ENCODE measurements at places on chromosomes 12 and 14.
A peak's percentile ranks its signal among the peaks of the same experiment; 100 is the strongest.

DNA sequence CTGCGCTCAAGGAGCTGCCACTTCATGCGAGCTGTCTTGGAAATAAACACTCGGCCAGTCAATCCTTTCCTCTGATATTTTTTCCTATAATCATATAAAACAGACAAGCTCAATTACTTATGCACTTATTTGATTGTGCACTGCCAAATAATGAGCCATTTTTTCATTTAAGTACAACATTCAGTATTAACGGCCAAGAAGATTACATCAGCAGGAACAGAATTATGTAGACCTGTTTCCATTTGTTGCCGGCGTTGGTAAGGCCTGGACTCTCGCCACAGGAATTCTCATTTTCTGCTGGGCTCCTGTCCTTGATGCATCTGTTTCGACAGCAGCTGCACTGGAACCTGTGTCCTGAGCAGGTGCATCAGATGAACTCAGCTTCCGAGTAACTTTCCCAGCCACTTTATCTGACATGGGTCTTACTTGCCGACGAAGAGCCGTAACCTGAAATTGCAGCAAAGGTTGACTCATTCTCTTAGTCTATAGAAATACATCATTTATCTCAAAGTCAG, 110.2 kb downstream of the KIF21A start:
- DNase-seq = no peak

GRCh38 chr14:100155049-100155621, 4.3 kb downstream of the DEGS2 start:
- DNase-seq = peak; percentile 26

- DNase-seq = no peak
Observed at GRCh38 chr12:13504736-13505135, 308.2 kb downstream of the EMP1 start.

- peak; percentile 17 for DNase-seq
Observed at GRCh38 chr14:38199739-38200138, 8.0 kb upstream of the SSTR1 start.

- no peak for DNase-seq
Observed at GRCh38 chr12:128715485-128715884, 108.3 kb downstream of the SLC15A4 start.

DNA sequence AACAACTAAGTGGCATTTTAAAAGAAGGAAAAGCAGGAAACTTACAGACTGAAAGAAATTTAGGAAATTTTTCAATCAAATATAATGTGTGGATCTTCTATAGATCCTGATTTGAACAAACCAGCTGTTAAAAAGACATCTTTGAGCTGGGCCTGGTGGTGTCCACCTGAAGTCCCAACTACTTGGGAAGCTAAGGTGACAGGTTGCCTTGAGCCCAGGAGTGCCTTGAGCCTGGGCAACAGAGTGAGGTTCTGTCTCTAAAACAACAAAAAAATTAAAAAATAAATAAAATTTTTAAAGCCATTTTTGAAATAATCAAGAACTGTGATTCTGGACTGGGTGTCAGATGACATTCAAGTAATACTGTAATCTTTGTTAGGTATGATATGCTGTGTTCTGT, 7.0 kb downstream of the CKAP4 start:
- DNase-seq = no peak

DNA sequence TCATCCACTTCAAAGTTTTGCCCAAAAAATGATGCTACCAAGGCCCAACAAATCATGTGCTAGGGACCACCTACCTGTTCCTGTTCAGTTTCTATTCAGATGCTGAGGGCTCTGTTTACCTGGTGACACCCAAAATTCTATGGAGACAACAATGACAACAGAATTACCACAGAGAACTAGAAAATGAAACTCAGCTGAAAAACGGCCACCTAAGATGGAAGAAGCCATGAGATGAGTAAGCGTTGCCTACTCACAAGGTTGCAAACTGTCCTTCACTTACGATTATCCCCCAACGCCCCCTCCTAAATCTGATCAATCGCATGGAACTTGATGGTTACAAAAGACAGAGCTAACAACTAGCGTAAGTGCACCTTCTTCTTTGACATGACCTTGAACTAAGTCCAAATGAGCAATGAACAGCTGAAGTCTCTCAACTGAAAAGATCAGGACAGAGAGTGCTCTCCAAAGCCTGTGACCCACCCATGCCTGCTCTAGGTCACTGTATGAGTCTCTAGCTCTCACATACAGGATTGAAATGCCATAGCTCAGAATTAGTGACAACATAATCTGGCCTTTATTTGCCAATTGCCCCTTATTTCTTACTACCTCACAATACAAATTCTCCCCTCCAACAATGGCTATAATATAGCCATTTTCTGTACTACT, at the start of gene RNASE11:
TSS of gene RNASE11 (minus strand) at position 513 of the 666 bp plus-strand sequence.
- no peak for DNase-seq

DNA sequence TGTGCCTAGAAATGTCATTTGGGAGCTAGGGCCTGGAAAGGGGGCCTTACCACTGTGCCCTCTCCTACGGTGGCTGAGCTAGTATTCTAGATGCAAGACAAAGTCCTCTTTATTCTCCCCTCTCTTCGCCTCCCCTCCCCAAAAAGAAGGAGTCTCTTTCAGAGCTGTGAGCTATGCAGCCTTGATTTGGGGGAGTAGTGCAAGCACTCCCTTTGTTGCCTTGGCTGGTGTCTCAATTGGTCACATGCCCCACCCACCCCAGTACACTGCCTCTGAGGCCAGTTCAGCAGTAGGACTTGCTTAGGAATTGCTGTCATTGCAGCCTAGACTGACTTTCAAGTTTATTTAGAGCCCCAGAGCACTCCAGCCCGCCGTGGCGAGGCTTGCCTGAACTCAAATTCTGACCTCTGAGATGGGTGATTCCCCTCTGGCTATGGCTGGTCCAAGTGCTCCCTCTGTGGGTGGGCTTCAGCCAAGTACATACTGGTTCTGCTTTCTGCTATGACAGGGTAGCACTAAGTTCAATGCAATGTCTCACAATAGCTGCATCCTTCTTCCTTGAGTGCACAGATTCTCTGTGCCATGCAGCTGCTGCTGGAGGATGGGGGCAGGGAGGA, 37.0 kb upstream of the FBXO33 start:
- DNase-seq = peak; percentile 21

GRCh38 chr12:117053050-117053400, 46.2 kb downstream of the TESC start:
- no peak for DNase-seq

DNA sequence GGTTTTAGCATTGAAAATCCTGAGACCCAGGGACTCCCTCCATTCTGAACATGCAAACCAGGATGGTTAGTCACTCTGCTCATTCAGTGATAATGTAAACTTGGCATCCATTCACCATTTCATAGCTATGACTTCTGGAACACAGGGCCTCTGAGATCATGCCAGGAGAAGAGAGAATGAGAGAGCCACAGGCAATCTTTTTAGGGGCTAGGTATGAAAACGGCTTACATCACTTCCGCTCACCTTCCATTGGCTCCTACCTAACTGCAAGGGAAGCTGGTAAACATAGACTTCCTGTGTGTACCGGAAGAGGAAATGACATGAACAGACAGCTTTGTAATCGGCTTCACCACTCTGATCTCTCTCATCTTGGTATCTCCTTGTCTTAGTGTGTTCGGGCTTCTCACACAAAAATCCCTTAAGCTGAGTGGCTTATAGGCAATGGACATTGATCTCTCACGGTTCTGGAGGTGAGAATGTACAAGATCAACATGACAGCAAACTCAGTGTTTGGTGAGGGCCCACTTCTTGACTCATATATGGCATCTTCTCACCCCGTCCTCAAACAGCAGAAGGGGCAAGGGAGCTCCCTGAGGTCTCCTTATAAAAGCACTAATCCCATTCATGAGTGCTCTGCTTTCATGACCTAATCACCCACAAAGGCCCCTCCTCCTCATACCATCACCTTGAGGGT, 465.9 kb upstream of the TBX3 start:
- peak; percentile 82 for DNase-seq

GRCh38 chr14:65804439-65805112, 392.0 kb downstream of the FUT8 start:
- no peak for DNase-seq

GRCh38 chr12:51071663-51072062, 11.7 kb downstream of the CSRNP2 start:
- no peak for DNase-seq

- DNase-seq = no peak
Observed at GRCh38 chr12:110339184-110339952, 58.3 kb downstream of the ATP2A2 start.

GRCh38 chr14:101373690-101374295, 187.5 kb upstream of the DIO3 start:
- no peak for DNase-seq

DNA sequence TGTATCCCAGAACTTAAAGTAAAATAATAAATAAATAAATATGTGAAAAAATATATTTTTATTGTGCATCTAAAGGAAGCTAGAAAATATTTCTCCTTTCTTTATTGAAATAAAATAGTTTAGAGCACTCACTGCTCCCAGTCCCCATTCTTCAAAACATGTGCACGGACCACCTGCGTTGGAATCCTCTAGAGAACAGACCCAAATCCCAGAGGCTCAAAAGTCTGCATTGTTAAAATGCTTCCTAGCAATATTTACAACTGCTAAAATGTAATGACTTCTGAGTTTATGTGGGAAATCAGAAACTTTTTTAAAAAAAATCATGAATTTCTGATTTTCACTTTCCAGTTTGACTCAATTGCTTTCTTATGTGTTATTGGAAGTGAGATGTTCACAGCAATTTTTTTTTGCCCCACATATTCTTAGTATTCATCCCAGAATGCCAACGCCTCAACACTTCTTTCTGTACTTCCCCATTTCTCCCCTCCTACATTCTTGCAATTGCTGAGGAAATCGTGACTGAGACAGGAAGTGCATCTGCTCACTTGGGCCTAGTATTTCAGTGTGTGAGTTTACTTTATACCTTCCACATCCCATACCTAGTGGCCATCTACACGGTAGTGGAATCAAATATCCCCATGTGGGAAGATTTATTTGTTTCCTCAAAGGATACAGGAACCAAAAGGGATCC, 116.0 kb upstream of the FLRT2 start:
- peak; percentile 35 for DNase-seq

DNA sequence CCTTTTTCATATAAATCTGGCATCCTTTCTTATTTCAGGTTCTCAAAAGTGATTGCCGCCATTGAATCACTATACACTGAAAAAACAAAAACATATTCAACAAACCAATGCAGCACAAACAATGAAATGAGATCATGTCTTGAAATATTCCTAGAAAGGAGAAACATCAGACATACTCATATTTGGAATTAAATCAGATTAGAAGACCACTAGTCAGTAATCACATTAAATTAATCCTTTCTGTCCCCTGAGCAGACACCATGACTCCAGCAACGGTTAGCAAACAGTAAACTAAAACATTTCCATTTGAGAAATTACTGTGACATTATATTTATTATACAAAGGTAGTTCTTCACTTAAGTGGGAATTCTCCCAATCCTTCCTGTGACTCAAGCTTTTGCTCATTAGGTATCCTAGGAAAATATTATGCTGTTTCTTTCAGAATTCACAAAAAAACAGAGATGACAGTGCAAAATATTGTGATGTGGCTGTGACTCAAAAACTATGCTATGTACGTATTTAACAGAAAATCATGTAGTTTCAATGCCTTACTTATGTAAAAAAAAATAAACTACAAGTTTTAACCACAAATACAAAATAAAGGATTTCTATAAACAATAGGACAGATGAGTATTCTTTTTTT, 29.7 kb downstream of the CPNE8 start:
- DNase-seq = peak; percentile 22

- peak; percentile 48 for DNase-seq
Observed at GRCh38 chr12:65823513-65824375, 539 bp upstream of the HMGA2 start.

DNA sequence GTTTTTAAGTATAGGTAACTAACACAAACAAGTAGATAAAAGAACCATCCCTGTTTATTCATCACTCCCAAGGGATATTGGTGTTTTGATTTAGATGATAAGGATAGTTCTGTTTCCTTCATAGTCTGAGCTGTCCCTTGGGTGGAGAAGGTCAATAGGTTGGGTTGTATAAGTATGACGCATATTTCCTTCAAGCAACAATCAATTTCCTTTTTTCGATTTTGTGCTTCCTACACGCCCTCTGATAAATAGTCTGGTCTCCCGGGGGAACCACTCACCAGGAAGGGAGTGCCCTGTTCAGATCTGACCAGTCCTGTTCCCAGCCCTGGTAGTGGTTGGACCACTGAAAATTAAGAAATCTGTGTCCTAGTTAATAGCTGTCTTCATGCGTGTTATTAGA, 378.8 kb upstream of the FAR2 start:
- no peak for DNase-seq

DNA sequence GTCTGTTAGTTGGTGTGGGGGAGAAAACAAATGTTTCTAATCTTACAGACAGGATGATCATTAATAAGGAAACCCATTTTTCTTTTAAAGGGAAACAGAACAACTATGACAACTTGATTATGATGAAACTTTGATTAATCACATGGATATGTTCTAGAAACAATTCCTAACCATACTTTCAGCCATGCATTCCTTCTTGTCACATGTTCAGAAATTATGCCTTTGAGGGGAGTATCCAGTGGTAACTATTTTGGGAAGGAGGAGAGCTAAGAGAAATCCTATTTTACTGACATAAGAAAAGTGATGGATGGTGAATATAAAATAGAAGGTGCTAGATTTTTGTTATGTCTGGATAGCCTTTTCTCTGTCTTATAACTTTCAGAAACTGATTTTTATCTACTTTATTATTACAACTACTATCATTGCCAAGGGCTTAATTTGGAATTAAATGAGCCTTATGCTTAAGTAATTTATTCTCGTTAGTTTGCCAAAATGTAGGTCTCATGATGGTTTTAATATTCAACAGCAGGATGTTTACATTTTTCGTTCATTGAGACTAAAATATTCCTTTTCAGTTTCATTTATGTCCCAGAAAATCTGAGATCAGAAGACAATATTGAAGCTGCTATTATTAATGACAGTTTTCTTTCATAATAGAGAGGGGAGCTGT, 200.1 kb downstream of the TMTC2 start:
- peak; percentile 8 for DNase-seq

GRCh38 chr12:64891629-64892028, 67.2 kb downstream of the TBC1D30 start:
- DNase-seq = no peak

DNA sequence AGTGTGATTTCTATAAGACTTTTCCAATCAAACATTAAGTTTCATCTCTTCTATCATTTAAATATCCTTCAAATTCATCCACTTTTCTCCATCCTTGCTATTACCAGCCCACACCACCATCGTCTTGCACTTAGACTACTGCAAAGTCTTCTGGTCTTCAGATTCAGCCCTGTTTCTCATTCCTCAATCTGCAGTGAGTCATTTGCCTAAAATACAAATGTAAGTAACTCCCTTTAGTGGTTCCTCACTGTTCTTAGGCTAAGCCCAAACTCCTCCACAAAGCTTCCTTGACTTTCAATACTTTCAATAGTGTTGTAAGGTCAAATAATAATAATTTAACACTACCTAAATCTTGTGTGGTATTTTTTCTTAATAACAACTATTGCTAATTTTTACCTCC, 83.3 kb downstream of the PLEKHG7 start:
- DNase-seq = peak; percentile 56

- no peak for DNase-seq
Observed at GRCh38 chr12:41959271-41959670, 185.4 kb downstream of the GXYLT1 start.
